ENCODE measurements at places on chromosomes 2 and 18. TPM values are rescaled to one million over a fixed set of nuclear protein-coding genes. Genes with fewer than 3 reads are reported as not detected.

The NLRC4 gene
- total RNA-seq, result 3.1 TPM

The SIX3 gene
- not detected for total RNA-seq

The CDH19 gene
- 160 TPM for total RNA-seq

The POTEC gene
- total RNA-seq, result not detected

The LYG2 gene
- total RNA-seq, result not detected

The OTOS gene
- not detected for total RNA-seq

The DTNB gene
- total RNA-seq, result 26.2 TPM

The CPLX4 gene
- not detected for total RNA-seq

The NT5C1B gene
- total RNA-seq, result not detected

The DYNC2LI1 gene
- 28.3 TPM for total RNA-seq

The ANKRD30BL gene
- not detected for total RNA-seq

The SCYGR7 gene
- total RNA-seq, result not detected

The SYT4 gene
- total RNA-seq, result not detected

The KCNG3 gene
- total RNA-seq, result 5.4 TPM

The SCN9A gene
- 25.5 TPM for total RNA-seq

The CAPN14 gene
- total RNA-seq, result 0.36 TPM

The TEX44 gene
- total RNA-seq, result not detected

The INPP5D gene
- 56.3 TPM for total RNA-seq

The STRADB gene
- 44.6 TPM for total RNA-seq

The GALNT5 gene
- 0.80 TPM for total RNA-seq

The VWA3B gene
- 0.80 TPM for total RNA-seq

The ACVR1C gene
- 2.8 TPM for total RNA-seq

The HK2 gene
- 15.7 TPM for total RNA-seq

The BUB1 gene
- total RNA-seq, result 0.27 TPM

The LONRF2 gene
- total RNA-seq, result 11.4 TPM

The SPP2 gene
- total RNA-seq, result not detected

The SLC4A3 gene
- total RNA-seq, result 6.7 TPM

The HRH4 gene
- total RNA-seq, result 0.36 TPM

All from sciatic nerve (tissue), 2 donors.